Head of caudate nucleus (tissue), 42 donors: ENCODE measurements at places on chromosomes 11 and 22.

DNA sequence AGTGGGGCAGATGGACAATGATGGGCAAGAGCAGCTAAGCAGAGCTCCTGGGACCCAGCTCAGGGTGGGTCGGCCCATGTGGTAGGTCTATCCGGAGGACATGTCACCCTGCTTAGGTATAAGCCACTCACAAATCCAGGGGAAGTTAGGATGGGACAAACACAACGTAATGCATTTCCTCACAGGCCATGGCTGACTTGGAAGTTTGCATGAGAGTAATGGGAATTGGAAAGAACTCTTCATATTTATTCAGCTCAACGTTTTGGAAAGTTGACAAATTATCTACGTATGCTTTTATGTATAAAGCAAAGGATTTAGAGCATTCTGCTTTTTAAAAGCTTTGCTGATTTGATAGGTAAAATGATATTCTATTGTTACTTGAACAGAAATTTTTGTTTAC, 74.9 kb downstream of the SMCO4 start:
- no peak for DNase-seq

- no peak for DNase-seq
These were observed 2.4 kb downstream of the ZDHHC24 start for GRCh38 chr11:66543263-66544107.

DNA sequence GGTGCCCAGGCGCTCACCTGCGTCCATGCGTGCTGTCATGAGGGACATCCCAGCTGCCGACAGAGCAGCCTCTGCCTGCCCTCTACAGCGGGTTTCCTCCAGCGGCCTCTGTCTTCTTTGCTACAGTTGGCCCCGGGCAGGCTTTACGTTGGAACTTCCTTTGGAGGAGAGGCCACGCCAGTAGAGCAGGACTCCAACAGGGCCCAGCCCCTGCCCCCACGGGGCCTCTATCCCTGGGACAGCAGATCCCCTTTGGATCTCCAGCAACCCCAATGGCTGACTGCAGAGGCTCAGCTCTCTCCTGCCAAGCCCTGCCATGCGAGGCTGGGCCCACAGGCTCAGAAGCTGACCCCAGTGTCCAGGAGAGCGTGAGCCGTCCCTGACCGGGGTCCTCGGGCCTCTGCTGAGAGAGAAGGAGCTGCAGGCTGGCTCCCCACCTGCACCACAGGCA, 12.1 kb downstream of the TRPM5 start:
- DNase-seq = no peak

DNA sequence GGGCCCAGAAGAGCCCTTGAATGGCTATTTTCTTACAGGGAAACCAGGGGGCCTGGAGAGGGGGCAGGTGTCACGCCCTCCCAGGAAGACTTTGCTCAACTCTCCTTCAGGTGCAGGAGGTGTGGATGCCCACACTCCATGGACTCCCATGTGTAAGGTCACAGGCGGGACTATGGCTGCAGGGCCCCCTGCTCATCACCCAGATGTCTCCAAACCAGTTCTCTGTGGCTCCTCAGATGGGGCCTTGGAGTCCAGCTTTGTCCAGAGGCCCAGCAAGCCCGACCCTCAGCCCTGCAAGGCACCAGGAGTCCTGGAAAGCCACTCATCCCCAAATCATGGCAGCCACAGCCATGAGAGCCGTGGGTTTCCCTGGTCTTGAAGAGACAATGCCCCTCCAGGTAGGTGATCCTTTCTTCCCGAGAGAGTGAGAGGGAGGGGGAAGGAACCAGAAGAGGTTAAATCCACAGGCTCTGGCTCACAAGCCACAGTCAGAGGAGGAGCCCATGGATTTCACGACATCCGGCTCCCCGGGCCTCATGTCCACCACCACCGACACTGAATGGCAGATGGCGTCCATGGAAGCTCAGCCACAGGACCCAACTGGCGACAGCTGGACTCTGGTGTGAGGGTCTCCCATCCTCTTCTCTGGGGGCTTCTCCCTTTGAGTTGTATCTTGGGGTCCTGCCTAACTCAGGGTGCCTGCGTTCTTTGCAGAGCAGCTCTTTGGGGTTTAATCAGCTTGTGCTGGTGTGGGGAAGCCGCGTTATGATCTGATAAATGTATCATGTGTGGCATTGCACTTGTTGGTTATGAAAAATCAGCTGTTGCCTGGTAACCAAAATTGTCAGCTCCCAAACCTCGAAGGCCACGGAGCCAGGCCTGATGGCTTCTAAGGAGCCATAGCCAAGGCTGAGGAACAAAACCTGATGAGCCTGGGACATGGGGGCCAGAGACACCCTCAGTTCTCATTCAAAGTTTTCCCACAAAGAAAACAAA, 620.4 kb downstream of the BRD1 start:
- DNase-seq = peak; percentile 7

GRCh38 chr11:4704790-4705334, 278 bp downstream of the MMP26 start:
- DNase-seq = no peak

DNA sequence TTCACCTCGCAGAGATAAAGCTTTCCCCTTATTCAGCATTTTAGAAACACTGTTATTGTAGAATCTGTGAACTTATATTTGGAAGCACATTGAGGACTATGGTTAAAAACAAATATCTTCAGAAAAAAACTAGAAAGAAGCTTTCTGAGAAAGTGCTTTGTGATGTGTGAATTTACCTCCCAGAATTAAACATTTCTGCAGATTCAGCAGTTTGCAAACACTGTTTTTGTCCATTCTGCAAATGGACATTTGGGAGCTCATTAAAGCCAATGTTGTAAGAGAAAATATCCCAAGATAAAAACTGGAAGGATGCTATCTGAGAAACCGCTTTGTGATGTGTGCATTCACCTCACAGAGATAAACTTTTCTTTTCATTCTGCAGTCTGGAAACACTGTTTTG, 272.7 kb downstream of the OR4A5 start:
- DNase-seq = no peak

DNA sequence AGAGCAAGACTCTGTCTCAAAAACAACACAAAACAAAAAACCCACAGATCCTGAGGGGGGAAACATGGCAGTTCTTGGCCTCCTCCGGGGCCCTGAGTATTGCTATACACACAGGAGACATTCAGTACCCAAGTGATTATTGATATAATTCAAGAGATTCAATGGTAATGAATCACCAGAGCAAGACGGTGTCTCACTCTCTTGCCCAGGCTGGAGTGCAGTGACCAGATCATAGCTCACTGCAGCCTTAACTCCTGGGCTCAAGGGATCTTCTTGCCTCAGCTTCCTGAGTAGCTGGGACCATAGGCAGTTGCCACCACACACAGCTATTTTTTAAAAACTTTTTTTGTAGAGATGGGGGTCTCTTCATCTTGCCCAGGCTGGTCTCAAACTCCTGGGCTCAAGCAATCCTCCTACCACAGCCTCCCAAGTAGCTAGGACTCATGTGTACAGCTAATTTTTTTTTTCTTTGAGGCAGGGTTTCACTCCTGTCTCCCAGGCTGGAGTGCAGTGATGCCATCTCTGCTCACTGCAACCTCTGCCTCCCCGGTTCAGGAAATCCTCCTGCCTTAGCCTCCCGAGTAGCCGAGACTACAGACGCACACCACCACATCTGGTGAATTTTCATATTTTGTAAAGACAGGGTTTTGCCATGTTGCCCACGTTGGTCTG, 21.8 kb upstream of the PIK3C2A start:
- no peak for DNase-seq

- DNase-seq = no peak
These were observed 15.1 kb downstream of the FXYD6 start for GRCh38 chr11:117861151-117862018.

DNA sequence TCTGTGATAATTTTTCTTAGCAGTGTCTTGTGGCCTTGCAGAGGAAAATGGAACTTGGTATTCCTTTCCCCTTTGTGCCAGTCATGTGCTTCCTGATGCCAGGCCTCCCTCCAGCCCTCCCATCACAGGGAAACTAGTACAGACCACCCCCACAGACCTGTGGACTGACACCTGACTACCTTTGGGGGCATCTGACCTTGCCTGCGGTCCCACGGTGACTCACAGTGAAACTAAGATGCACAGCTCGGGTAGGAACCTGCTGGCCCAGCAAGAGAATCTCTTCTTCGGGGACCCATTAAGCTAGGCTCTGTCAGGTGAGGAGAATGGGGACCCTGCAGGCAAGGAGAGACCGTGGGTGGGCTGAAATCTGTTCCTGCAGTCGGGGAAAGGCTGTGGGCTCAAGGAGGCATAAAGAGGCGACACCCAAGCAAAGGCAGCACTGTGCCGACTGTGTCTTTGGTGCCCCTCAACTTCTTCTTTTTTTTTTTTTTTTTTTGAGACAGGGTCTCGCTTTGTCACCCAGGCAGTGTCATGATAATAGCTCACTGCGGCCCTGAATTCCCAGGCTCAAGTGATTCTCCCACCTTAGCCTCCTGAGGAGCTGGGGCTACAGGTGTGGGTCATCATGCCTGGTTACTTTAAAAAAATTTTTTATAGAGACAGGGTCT, 20.8 kb upstream of the PEX26 start:
- no peak for DNase-seq

DNA sequence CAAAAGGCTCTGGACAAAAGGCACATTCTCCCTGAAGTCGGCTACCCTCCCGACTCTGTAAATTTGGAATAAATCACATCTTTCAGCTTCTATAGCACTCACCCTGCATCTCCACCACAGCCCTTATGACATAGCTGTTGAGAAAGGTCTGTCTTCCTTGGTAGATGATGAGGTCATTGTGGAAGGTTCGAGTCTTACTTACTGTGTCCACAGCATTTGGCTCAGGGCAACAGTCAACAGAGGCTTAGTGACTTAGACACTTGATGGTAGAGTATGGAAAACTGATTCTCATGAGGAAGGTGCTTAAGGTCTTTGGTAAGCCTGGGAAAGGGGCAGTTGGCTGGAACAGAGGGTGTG, 45.6 kb downstream of the PTPRJ start:
- no peak for DNase-seq

- DNase-seq = no peak
These were observed 9.1 kb downstream of the LRP5 start for GRCh38 chr11:68321293-68322051.

GRCh38 chr22:19659805-19660345, 54.4 kb upstream of the SEPTIN5 start:
- DNase-seq = no peak

DNA sequence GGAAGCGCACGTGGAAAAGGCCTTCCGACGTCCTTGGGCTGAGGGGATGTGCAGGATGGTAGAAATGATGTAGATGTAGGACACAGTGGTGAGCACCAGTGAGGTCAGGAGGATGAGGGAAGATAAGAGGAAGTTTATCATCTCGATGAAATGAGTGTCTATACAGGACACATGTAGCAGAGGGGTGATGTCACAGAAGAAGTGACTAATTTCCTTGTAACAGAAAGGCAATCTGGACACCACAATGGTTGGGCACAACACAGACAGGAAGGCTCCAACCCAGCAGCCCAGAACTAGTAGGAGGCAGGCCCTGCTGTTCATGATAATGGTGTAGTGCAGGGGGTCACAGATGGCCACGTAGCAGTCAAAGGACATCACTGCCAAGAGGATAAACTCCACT, 35.0 kb upstream of the OR6M1 start:
- DNase-seq = no peak

GRCh38 chr11:27429761-27430393, 42.7 kb downstream of the LGR4 start:
- DNase-seq = no peak

DNA sequence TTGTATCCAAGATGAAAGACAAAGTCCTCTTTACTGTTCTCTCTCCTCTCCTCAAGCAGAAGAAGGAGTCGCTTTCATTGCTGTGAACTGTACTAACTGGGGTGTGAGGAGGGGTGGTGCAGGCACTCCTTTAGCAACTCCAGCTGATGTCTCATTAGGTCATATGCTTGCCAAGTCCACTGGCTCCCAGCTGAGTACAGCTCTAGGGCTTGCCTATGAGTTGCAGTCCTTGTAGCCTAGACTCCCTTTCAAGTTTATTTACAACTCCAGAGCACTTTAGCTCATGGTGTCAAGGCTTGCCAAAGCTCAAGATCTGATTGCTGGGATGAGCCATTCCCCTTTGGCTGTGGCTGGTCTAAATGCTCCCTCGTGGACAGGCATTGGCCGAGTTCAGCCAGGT, 55.1 kb upstream of the PDGFD start:
- no peak for DNase-seq

GRCh38 chr11:94539420-94539819, 4.3 kb upstream of the FUT4 start:
- no peak for DNase-seq

DNA sequence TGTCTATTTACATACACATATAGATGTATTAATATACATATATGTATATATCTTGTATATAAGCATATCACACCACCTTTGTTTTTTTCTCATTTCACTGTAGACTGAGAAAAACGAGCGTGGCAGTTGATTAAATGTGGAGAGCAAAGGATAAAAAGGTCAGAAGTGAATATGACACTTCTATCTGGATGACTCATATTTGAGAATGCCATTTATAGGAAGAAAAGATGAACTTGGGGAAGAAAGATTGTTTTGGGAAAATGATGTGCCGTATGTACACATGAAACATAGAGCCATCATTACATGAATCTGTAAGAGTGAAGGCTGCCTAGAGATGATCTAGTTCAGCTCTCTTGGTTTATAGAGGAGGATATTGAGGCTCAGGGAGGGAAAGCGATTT, 28.7 kb downstream of the AMOTL1 start:
- DNase-seq = no peak

GRCh38 chr11:74675761-74676160, 55.5 kb downstream of the CHRDL2 start:
- DNase-seq = no peak

- DNase-seq = no peak
These were observed 976.0 kb downstream of the OPCML start for GRCh38 chr11:132556316-132556715.

DNA sequence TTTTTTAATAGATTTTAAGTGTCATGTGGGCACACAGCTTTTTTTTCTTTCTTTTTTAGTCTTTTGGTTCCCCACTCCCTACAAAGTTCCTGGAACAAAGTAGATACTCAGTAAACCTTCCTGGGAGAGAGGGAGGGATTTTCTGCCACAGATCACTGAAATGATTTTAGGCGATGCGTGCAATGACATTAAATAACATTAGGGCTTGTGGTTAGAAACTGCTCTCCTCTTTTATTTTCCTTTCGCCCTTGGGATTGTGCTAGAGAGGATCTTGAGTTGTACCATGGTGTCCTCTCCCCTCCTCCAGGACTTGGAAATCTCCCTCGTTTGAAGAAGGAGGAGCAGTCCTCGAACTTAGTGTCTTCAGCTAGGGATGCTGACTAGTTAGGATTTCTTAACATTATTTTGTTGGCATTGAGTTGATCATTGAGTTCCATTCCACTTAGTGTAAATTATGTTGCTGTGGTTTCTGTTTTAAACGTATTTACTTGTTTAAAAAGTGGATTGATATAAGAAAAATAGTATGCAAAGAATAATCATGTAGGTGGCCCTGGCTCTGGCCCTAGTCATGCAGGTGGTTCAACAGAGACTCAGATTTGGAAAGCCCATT, 88.4 kb downstream of the TRAF6 start:
- no peak for DNase-seq
